ENCODE measurements at places on chromosomes 3 and 15.

DNA sequence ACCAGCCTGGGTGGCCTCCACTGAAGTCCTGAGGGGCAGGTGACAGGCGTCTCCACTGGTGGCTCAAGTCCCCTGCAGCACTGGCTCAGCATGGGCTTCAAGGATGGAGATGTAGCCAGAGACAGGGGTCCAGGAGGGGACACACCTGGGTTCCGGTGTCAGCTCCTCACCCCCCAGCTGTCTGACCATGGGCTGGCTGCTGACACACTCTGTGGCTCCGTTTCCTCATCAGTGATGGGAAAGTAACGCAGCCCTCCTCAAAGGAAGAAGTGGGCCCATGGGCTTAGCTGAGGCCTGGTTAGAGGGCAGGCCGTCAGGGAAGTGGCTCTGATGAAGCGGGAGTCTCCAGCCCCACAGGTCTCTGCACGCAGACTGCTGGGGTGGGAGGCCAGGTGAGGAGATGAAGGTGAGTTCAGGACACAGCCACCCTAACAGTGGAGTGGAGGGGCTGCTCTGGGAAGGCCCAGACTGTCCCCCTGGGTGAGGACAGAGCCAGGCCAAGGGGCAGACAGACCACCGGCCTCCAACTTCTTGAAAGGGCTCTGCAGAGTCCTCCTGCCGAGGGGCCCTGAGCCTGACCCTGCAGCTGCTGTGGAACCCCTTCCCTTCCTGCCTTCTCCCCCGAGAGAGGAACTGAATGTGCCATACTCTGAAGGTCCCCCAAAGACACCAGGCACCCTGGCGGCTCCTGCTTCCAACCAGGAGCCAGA, 24.0 kb downstream of the PSTPIP1 start:
- no peak for DNase-seq

- peak; percentile 45 for DNase-seq
Observed at GRCh38 chr3:142976621-142977398, 13.3 kb upstream of the PAQR9 start.

GRCh38 chr3:100581650-100582049, 27.8 kb upstream of the ADGRG7 start:
- no peak for DNase-seq

GRCh38 chr3:53147903-53148400, 13.1 kb upstream of the PRKCD start:
- no peak for DNase-seq

All from colonic mucosa (tissue), 4 donors.